ENCODE measurements at places on chromosomes 6 and 20.

GRCh38 chr6:44100088-44100550 lies 27.1 kb downstream of the MRPL14 start:
- peak; percentile 33 for DNase-seq

- no peak for DNase-seq
Observed at GRCh38 chr6:38155144-38155543, 335.6 kb downstream of the ZFAND3 start.

- no peak for DNase-seq
Observed at GRCh38 chr6:38271081-38271480, 368.6 kb downstream of the BTBD9 start.

- DNase-seq = no peak
Observed at GRCh38 chr6:1047981-1048541, 263.8 kb upstream of the FOXQ1 start.

- no peak for DNase-seq
Observed at GRCh38 chr20:50515471-50516106, 5.4 kb downstream of the PTPN1 start.

All from A673 (cell line).